ENCODE measurements at places on chromosomes 12 and 14. TPM values are rescaled to one million over a fixed set of nuclear protein-coding genes. Genes with fewer than 3 reads are reported as not detected.

GRCh38 chr12:123363740-123364531 lies 711 bp downstream of the SBNO1 start:
- DNase-seq = peak; percentile 20

DNA sequence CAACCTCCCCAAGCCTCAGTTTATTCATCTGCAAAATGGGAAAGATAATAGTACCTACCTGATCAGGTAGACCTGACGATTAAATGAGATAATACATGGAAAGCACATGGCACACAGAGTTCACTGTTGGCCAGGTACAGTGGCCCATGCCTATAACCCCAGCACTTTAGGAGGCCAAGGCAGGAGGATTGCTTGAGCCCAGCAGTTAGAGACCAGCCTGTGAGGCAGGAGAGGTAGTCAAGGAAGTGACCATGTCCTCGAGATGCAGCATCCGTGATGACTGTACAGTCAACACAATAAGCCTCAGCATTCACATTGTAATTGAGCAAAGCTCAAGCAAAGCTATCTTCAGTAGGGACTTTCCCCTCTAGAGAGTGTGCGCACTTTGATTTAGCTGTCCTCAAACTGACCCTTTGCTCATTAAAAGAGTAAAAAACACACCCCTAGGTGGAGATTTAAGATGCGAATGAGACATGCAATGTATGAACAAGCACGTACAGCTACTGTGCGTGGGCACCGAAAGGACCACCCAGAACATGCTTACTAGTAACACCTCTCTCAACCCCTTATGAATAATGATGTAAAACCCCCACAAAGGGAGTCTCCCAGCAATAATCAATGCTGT lies 9.9 kb downstream of the ISCU start:
- no peak for DNase-seq

DNA sequence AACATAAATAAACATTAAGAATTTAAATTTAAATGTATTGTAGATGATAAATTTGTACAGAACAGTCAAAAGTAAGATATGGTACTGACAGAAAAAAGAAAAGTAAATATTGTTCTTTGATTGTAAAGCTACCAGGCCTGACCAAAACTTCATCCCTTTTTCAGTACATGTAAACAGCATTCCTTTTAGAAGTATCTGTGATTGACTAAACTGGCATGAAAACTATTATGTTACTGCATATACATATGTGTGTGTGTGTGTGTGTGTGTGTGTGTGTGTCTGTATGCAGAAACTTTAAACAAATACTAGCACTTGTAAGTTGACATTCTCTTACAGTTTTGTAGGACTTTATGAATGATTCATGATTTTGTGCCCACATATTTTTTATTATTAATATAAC lies 270.9 kb downstream of the C12orf50 start:
- DNase-seq = no peak

- no peak for DNase-seq
These were observed 594 bp downstream of the TAMALIN start for GRCh38 chr12:52007158-52007921.

- no peak for DNase-seq
These were observed 57.8 kb upstream of the ARHGAP5 start for GRCh38 chr14:32019276-32019675.

LRP1-AS gene
- not detected for polyA plus RNA-seq

- no peak for DNase-seq
These were observed 61.1 kb downstream of the RNF34 start for GRCh38 chr12:121461048-121461447.

All from renal pelvis (tissue), 12 donors.